Dermis microvascular lymphatic vessel endothelial cell (primary cell): ENCODE measurements at places on chromosomes 11 and 22. TPM values are rescaled to one million over a fixed set of nuclear protein-coding genes. Genes with fewer than 3 reads are reported as not detected.

Gene RIMBP3C
- under 0.01 and 0.13 TPM in 2 replicates for total RNA-seq

DNA sequence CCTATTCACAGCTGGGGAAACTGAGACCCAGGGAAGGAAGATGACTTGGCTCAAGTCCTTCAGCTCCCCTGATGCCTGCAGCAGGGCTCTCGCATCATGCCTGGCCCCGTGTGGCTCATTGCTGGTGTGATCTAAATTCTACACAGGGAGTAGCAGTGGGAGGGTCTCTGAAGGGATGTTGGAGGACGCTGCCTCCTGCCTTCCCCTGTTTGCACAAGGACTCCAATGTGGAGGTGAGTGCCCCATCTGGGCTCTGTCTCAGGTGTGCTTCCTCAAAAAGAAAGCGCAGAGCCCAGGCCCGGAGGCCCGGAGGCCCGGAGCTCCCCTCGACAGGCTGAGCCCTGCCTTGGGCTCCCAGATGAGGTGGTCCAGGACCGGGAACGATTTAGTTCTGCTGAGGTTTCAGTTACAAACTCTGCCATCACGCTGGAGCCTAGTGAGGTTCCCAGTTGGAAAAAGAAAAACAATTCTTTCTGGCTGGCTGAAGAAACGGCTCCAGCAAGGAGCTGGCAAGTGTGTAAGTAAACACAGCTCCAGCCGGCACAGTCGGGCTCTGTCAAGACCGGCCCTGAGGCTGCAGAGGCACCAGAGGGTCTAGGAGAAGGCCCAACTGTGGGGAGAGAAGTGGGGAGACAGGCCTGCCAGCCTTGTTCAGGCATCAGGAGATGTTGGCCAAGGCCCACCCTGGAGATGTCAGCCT is 49.8 kb downstream of the NAT10 start:
- DNase-seq, result no peak

Gene APOBEC3B
- 0.76 and 1.3 TPM in 2 replicates for total RNA-seq

DNA sequence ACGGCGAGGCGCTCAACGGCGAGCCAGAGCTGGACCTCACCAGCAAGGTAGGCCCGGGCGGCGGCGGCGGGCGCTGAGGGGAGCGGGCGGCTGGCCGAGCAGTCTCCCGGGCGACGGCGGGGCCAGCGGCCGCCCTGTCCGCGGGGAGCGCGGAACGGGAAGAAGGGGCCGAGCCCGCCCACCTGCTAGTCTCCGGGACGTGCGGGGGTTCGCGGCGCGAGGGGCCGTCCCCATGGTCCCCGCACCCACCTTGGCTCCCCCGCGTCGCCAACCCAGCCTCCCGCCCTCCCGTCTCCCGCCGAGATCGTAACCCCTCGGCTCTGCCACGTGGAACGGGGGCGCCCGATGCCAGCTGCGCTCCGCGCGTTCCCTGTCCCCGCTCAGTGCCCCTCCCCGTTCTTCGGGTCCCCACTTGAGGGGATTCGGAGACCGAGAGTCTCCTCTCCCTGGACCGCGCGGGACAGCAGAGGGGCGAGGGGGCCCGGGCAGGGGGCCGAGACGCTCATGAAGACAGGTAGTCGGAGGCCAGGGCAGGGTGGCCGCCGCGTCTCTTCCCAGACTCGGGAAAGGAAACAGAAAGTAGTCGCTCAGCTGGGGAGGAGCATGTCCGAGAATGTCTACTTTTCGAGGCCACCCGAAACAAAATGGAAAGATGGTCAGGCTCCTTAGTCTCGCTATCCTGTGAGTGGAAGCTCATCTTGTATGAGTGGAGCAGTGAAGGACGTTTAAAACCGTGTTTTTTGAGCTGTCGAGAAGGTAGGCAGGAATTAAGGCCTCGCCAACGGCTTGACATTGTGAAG is 557 bp downstream of the GTPBP1 start:
- DNase-seq, result no peak

GRCh38 chr11:72842653-72843330 is 28.6 kb downstream of the ATG16L2 start:
- DNase-seq, result no peak

- no peak for DNase-seq
Measured at GRCh38 chr11:100970283-100971164, 159.1 kb downstream of the PGR start.

DNA sequence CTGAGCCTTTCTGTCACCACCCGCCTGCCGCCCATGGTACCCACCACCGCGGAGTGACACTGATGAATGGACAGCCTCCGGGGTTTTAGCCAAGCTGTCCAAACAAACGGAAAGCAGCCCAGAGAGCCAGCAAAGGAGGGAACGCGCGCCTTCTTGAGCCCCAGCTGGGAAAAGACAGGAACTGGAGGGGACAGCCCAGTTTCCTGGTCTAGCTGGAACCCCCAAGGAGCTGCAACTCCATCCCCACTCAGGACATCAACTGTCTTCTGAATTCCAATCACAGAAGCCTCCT is 33.7 kb downstream of the SHISAL1 start:
- DNase-seq, result no peak

DNA sequence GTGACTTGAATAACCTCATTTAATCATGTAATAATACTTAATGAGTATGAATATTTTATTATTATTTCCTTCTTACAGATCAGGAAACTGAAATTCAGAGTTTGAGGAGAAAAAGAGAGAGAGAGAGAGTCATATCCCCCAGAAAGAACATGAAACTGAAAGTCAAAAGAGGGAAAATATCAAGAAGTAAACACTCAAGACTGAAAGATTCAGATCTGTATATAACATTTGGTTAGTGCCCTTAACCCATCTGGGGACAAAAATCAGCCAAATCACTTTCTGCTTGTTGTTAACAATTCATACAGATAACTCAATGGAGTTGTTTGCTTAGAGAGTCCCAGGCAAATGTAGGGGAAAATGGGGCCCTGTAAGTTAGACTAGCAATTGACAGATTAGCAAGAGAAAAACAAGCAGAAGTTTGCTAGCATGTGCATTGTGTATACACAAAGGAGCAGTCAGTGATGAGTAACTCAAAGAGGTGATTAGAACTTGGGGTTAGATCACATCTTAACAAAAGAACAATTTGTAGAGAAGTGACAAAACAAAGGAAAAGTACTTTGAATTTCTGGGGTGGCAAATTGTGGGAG is 25.9 kb upstream of the MMP13 start:
- DNase-seq, result no peak

- no peak for DNase-seq
Measured at GRCh38 chr22:28900379-28900925, 17.1 kb downstream of the ZNRF3 start.

Gene HBG2
- not detected in 2 replicates for total RNA-seq

GRCh38 chr22:39697790-39698430 is 127.4 kb downstream of the CACNA1I start:
- no peak for DNase-seq

DNA sequence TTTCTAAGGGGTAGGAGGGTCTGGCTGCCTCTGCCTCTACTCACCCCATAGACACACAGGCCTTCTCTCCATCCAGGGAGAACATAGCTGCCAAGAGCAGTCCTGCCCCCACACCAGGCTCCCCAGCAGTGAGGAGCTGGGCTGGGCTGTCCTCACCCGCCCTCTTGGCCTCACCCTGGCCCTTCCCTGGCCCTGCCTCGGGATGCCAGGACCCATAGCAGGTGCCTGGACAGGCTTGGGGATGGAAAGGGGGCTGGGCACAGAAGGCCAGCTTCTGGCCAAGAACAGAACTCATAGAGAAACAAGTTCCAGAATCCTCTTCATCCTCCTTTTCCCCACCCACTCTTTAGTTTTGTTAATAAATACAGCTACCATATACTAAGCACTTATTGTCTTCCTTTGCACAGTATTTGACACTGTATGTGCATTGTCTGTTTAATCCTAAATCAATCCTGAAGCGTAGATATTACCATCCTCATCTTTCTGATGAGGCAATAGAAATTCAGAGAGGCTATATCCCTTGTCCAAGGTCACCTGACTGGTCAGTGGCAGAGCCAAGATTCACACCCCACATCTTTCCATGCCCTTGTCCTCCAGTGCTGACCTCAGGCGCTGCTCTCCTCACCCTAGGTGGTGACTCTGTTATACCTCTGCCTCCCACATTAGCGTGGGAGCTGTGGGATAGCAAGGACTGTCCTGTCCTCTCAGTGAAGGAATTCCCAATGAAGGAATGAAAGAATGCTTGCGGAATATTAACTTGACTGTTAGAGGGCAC is 22.0 kb upstream of the MYOD1 start:
- DNase-seq, result no peak

- peak; percentile 41 for DNase-seq
Measured at GRCh38 chr11:62069986-62070919, 53.6 kb upstream of the INCENP start.

GRCh38 chr11:130583801-130584211 is 135.4 kb downstream of the ADAMTS15 start:
- DNase-seq, result no peak

DNA sequence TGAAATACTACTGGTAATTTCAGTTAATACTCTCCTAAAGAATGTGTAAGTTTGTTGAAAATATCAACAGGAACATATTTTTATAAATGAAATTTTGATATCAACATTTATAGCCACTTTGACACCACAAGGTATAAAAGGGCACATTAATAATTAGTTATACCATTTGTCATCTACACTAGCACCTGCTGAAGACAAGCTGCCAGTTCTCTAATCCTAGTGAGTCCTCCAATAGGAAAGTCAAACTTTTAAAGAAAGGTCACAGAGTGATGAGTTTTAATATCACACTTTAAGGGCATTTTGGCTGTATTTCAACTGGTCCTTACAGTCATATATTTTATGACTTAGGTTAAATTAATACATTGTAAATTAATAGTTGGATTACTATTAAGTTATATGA is 52.3 kb downstream of the APOL5 start:
- DNase-seq, result no peak

GRCh38 chr11:665062-665703 is 28.1 kb downstream of the DRD4 start:
- no peak for DNase-seq

DNA sequence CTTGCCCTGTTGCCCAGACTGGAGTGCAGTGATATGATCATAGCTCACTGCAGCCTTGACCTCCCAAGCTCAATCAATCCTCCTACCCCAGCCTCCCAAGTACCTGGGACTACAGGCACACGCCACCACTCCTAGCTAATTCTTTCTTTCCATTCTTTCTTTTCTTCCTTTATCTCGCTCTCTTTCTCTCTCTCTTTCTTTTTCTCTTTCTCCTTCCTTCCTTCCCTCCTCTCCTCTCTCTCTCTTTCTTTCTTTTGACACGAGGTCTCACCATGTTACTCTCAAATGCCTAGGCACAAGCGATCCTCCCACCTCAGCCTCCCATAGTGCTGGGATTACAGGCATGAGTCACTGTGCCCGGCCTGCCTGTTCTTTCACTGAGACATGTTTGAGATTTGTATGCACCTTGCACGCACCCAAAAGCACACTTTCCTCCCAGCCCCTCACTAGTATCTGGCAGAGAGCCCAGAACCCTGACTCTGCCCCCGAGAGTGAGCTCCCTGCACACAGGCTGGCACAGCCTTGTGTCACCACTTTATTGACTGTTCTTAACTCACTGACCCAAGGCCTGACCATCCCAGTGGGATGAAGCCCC is 56.8 kb downstream of the CD6 start:
- DNase-seq, result no peak

Gene TCF20
- 15.1 and 18.2 TPM in 2 replicates for total RNA-seq

Gene RFPL2
- total RNA-seq, result 0.13 TPM in 1 of 2 replicates, not detected in the other

- no peak for DNase-seq
Measured at GRCh38 chr11:23632293-23632692, 772.0 kb upstream of the CCDC179 start.

DNA sequence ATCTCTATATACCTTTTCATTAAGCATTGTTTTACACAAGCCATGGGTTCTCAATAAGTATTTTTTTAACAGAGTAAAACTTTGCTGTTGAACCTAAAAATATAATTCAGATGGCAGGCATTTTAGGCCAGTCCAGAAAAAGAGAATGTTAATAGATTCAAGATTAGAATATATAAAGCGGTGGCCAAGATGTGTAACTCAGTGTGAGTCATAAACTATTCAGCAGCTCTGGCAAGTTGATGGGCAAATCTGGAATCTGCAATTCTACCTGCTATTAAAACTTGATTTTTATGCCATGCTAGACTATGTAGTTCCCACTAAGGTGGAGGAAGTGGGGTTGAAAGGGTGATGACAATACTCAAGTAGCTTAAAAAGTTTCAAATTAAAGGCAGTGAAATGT is 45.4 kb downstream of the CASP12 start:
- DNase-seq, result no peak

GRCh38 chr11:115129473-115130289 is 374.5 kb downstream of the CADM1 start:
- no peak for DNase-seq

Gene TIMM10B
- total RNA-seq, result 21.4 and 30.5 TPM in 2 replicates

GRCh38 chr11:130118165-130118564 is 41.4 kb upstream of the ST14 start:
- no peak for DNase-seq
